Trophoblast cell (in vitro differentiated cells and primary cell): ENCODE measurements at places on chromosomes 4 and X.

- DNase-seq = no peak
These were observed 300.7 kb downstream of the NR3C2 start for GRCh38 chr4:148141501-148141900.

- no peak for DNase-seq
These were observed 15.7 kb upstream of the SLC10A4 start for GRCh38 chr4:48467442-48467841.

DNA sequence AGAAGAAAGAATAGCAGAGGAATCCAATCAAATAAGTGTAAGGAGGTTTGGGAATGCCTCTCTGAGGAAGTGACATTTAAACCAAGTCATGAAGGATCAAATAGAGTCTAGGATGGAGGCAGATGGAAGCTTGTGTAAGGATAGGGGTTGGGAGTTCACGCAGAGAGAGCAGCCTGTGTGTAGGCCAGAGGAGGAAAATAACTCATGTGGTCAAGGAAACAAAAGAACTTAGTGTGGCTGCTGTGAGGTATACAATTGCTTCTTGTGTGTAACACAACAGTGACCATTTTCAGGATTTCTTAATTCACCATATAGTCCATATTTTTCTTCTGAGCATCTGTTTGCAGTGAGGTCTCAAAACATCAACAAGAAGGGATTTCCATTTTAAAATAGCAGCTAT, 77.6 kb upstream of the PACRGL start:
- no peak for DNase-seq

GRCh38 chr4:143626134-143626911, 74.2 kb downstream of the FREM3 start:
- DNase-seq = no peak

DNA sequence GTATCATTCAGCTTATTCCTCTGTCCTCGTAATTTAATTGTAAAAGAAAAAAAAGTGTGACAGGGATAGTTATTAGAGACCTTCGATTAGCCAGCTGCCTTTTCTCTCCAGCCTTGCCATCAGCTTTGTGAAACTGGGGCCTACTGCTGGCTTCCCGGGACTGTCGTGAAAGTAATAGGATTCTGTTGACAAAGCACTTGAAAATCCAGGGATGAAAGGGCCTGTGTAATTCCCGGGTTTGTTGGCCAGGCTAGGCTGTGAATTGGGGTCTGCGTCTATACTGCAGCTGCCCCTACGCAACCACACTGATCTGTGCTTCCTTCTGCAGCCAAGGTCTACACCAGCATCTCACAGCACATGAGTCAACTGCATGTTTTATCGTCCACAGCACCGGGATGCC, 120.4 kb upstream of the SCML1 start:
- no peak for DNase-seq

GRCh38 chr4:40421839-40422708, 86.9 kb downstream of the CHRNA9 start:
- no peak for DNase-seq

DNA sequence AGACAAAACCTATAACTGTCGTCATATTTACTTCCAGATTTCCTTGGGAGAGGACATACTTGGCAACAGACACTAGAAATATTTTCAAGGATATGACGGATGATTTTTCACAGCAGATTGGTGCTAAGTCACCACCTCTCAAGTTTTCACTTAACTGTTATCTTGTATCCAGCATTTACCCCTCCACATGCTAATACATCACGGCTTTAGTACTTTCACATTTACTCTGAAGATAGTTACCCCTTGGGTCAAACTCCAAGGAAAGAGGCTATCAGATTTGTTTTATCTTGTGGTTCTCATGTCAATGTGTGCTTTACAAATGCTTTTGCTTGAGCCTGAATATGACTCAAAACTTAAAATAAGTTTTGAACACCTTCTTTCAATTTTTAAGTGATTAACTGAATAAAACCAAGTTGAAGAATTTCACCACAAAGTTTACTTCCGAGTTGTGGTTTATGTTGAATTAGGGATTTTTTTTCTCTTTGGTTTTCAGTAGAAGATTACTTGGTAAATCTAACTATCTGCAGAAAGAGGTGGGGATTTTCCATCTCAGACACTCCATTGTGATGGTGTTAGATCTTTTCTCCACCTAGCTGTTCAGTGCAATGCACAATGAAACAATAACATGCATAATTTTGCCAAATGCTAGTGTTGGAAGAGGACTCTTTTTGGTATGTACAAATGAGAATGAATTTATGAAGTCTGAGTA, 75.4 kb upstream of the FAT1 start:
- DNase-seq = no peak

DNA sequence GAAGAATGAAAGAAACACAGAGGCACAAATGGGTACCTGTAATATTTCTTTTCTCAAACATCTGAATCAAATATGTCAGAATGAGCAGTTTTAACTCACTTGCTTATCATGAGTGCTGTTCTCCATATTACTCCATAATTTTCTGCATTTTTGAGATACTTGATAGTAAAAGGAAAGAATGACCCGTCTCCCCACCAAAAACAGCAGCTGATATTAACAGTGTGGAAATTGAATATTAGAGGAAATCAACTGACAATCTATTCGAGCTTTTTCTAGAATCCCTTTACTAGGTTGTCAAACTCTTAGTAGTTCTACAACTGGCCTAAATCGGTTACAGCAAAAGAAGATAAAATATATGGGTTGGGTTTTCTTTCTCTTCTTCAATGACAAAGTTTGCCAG, 49.9 kb upstream of the HELT start:
- no peak for DNase-seq

DNA sequence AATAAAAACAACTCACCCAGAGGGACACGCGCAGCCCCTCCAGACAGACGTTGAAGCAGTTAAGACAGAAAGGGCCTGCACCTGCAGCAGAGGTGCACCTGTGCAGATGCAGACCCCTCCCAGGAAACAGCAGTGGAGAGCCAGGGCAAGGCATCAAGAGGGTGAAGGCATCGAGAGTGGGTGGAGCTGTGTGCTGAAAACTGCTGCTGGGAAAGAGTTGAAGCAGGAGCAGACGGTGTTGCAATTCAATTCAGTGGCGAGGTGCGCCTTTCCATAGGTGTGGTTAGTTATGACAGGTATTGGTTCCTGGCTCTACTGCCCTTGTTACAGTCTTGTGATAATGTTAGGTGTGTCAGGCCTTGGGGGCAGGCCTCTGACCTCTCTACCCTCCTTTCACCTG, 16.7 kb downstream of the LETM1 start:
- peak; percentile 51 for DNase-seq

DNA sequence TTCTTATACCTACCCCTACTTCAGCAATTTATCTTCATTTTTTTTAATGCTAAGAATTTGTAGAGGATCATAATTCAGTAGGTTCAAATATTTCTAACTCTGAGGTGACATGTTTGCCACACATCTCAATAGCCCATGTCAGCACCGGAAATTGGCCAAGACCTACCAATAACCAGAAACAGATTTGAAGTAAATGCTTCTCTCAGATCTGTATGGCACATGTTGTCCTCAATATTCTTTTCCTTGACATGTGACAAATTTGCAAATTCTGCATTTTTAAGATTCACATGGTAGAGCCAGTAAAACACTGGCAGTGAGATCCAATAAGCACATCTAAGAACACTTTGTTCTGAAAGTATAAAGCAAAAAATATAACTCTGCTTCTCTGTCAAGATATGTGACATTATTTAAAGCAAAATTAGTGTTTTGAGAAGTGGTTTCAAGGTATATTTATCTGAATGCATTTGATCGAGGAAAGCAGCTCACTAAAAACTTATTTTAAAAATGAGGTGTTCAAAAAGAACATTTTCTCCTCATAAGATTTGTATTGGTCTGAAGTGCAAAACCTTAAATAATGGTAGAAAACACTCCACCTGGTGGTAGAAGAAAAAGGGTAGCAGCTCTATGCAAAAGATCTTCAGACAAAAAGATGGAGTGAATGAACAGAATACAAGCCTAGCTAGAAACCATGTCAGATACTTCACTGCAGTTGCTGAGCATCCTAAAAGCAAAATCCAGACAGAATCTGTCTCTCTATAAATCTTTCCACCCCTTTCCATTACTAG, 513.8 kb upstream of the FAM241A start:
- peak; percentile 49 for DNase-seq

- no peak for DNase-seq
These were observed 88.5 kb downstream of the FAM193A start for GRCh38 chr4:2624782-2625530.

DNA sequence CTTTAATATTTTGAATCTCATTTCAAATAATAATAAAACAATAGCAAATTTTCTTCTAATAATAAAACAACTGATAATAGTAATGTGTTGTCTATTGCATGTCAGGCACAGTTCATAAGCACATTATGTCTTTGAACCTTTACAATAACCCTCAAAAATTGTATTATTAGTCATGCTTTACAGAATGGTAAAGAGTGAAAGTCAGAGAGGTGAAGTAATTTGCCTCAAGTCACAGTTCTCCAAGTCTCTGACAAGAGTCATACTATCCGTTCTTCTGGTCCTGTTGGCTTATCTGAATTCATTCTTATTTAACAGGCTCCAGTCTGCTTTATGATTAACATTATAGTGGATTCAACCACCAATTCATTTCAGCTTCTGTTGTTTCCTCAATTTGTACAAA, 313.0 kb downstream of the AFF2 start:
- DNase-seq = no peak

GRCh38 chrX:97060020-97060419, 176.3 kb downstream of the RPA4 start:
- no peak for DNase-seq

DNA sequence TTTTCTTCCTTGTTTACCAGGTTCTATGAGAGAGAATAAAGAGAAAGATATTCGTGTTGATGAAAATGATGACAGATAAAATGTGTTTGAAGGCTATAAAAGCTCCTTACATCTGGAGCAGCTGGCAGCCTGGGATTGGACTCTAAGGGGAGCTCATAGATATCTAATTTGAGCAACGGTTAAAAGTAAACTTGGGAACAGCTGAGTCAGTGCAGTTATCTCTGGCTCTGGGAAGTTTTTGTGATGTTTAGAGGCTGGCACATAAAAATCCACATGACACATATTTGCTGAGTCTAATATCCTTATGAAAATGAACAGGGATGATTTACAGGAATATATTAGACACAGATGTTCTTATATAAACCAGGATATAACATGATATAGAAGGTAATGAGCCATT, 331.8 kb upstream of the TENM3 start:
- DNase-seq = no peak

DNA sequence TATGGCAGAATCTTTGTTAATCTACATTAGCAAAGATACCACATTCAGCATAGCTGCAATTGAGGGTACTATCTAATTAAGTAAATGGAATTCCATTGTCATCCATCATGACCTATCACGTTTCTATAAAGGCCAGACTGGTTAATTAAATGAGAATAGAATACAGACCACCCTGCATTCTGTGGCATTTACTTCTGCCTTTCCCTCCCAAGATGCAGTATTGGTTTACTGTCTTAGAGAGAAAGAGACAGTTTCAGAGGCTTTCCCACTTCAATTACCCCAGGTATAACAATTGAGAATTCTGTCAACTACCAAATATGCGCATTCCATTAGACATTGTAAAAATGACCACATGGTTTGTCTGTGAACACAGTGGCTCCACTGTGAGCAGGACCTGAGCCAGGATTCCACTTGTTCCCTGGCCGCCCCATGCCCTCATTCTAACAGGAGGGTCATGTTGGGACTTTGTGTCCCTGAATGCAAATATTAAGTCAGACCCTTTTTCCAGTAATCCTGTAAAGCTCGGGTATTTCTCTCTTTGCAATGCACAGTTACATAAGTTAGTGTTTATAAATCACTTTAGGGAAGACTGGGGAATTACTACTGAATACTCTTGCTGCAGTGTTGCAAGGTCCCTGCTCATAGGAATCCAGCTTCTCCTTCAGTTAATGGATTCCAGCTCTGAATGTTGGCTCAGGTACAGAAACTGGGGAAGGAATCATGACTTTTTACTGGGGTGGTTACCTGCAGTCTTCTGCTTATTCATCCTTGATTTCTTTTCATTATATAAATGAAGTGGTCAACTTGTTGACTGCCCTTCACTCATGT, 261.0 kb downstream of the PDGFC start:
- no peak for DNase-seq

DNA sequence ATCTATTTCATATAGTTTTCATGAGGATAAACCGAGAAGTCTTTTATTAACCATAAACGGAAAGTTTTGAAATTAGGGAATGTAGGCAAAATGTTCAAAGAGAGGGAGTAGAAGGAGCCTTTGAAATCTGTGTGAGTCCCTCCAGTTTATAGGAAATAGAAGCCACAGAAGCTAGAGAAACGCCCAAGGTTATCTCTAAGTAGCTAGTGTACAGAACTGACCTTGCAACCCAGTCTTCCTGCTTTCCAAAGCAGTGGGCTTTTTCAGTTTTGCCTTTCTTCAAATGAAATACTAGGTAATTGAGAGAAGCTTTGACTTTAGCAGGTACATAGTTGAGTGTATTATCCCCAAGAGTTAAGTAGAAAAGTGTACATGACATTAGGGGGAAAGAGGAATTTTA, 39.4 kb downstream of the STIM2 start:
- DNase-seq = no peak

DNA sequence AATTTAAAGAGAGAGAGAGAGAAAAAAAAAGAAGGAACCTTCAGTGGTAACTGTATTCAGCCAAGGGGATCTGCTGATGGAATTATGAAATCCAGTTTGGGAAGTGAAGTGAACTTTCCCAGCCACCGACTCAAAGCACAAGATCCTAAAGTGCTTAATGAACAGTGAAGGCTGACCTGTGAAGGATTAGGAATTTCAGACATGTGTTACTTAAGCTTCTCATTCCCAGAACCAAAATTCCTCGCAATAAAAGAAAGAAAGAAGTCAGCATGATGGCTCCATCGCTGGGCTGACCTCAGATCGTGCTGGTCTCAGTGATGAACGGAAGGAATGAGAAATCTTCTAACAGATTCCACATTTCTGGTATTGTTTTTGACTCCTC, 135.2 kb downstream of the ARSF start:
- peak; percentile 14 for DNase-seq

- DNase-seq = no peak
These were observed 28.7 kb downstream of the PAPSS1 start for GRCh38 chr4:107691378-107691777.

DNA sequence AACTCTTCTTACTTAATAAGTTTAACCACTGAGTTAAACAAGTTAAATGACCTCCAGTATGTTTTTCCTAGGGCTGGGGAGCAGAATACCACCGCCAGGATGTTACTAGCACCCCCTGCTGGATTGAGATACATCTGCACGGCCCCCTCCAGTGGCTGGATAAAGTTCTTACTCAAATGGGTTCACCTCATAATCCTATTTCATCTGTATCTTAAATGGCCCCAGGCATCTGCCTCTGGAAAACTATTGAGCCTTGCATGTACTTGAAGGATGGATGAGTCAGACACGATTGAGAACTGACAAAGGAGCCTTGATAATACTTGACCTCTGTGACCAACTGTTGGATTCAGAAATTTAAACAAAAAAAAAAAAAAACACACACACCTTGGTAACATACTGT, 61.5 kb upstream of the MMAA start:
- peak; percentile 60 for DNase-seq

GRCh38 chr4:186221624-186222023, 5.7 kb upstream of the KLKB1 start:
- DNase-seq = no peak

DNA sequence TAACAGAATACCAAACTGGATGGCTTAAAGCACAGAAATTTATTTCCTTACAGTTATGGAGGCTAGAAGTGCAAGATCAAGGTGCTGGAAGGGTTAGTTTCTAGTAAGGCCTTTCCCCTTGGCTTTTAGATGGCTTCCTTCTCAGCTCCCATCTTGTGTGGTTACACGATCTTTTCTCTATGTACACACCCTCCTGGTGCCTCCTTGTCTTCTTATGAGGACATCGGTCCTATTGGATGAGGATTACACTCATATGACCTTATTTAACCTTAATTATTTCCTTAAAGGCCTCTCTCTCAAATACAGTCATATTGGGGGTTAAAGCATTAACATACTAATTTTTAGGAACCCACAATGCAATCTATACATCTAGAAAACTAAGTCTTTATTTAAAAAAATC, 787.9 kb upstream of the GALNTL6 start:
- no peak for DNase-seq
